GM23338 (cell line): ENCODE measurements at places on chromosomes 5 and 9. TPM values are rescaled to one million over a fixed set of nuclear protein-coding genes. Genes with fewer than 3 reads are reported as not detected.

Gene TXNDC8
- polyA plus RNA-seq, result not detected in 2 replicates

DNA sequence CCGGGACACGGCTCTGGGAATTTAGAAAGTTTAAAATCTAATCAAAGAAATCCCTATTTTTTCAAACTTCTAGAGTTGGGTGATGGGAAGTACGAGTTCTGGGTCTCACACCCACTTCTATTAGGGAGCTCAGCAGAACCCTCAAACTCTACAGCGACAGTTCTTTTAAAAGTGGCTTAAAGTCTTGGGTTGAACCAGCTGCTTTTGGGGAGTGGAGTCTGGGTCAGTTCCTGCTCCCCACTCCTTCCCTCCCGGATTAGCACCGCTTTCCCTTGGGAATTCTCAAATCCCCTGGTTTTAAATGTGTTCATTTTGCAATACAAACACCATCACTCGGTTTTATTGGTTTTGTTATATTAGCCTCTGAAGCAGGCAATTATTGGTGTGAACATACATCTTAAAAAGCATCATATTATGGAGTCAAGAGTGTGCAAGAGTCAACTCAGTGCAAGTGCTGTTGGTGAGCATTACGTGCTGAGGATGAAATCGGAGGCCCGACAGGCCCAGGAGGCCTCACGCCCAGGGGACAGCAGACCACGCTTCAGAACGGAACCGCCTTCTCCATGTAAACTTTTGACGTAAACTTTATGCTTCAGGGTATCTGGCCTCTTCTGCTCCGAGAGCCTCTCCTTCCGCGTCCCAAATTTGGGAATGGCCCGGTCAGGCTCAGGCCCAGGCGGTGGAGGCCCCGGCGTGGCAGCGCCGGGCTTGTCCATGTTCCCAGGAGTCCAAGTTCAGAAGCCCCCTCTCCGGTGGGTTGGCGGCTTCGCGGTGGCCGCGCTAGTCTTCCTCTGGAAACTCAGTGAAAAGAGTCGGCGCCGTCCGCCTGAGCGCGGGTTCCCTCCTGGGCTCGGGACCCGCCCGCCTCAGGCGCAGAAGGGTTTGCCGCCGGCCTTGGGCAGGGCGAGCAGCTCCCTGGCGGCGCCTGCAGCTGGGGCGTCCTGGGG, 5.3 kb downstream of the IRX4 start:
- H3K27me3 ChIP-seq, result peaks cover 99% of the 10 kb centered on the region
- peak; percentile 56 for DNase-seq
- no peaks in the 10 kb centered on the region for H3K36me3 ChIP-seq
- peaks cover 29% of the 10 kb centered on the region for H3K4me1 ChIP-seq

GRCh38 chr9:7259544-7260241, 501.9 kb downstream of the KDM4C start:
- DNase-seq, result peak; percentile 14
- no peak overlapping the region for H3K27ac ChIP-seq
- H3K27me3 ChIP-seq, result no peaks in the 10 kb centered on the region
- H3K4me3 ChIP-seq, result no peak overlapping the region
- no peaks in the 10 kb centered on the region for H3K36me3 ChIP-seq

Gene IL4
- not detected in 2 replicates for polyA plus RNA-seq

GRCh38 chr5:140023611-140024191, 19.4 kb downstream of the NRG2 start:
- DNase-seq, result no peak
- peaks cover 25% of the 10 kb centered on the region; the same call in 1 of the 2 replicates for H3K27me3 ChIP-seq
- H3K36me3 ChIP-seq, result no peaks in the 10 kb centered on the region
- H3K4me3 ChIP-seq, result peak overlapping the region; percentile 39; the same call in 1 of the 2 replicates
- H3K27ac ChIP-seq, result no peak overlapping the region

Gene CEP72
- 12.5 and 15.5 TPM in 2 replicates for polyA plus RNA-seq

DNA sequence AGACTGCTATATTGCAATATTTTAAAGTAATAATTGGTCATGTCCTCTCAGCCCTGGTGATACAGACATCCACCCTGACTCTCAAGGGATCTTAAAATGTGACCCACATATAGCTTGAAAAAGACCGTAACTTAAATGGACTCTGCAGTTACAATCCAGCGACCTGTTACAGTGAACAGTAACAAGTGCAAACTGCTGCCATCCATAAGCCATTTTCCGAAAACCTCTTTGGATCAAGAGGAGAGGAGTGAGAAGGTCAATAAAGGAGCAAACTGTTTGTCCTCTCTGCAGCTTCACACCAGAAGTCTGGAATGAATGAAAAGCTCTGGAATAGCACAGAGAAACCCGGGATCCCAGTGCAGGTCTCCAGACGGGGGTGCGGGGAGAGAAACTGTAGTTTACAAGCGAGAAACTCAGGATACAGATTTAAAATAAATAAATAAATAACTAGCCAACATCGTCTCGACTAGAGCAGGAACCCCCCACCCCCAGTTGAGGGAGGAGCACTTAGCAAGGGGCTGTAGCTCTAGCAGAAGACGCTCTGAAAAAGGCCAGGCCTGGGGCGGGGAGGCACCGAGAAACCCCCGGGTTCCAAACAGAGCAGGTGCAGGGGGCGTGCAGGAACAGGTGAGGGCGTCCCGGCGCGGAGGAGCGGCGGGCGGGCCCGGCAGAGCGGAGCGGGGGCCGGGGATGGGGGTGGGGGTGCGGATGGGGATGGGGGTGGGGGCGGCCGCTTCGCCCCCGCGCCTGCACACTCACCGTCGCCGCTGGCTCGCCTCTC, 572 bp downstream of the ZDHHC21 start:
- peaks cover 12% of the 10 kb centered on the region; the same call in 1 of the 2 replicates for H3K4me1 ChIP-seq
- H3K27me3 ChIP-seq, result peaks cover 5% of the 10 kb centered on the region; the same call in 1 of the 2 replicates
- H3K4me3 ChIP-seq, result peak overlapping the region; percentile 82

GRCh38 chr5:87754009-87754757, 341.5 kb upstream of the CCNH start:
- H3K36me3 ChIP-seq, result no peaks in the 10 kb centered on the region
- no peak overlapping the region for H3K4me3 ChIP-seq
- H3K4me1 ChIP-seq, result peaks cover 34% of the 10 kb centered on the region
- H3K27ac ChIP-seq, result peak overlapping the region; percentile 26; the same call in 1 of the 2 replicates
- no peaks in the 10 kb centered on the region for H3K27me3 ChIP-seq

DNA sequence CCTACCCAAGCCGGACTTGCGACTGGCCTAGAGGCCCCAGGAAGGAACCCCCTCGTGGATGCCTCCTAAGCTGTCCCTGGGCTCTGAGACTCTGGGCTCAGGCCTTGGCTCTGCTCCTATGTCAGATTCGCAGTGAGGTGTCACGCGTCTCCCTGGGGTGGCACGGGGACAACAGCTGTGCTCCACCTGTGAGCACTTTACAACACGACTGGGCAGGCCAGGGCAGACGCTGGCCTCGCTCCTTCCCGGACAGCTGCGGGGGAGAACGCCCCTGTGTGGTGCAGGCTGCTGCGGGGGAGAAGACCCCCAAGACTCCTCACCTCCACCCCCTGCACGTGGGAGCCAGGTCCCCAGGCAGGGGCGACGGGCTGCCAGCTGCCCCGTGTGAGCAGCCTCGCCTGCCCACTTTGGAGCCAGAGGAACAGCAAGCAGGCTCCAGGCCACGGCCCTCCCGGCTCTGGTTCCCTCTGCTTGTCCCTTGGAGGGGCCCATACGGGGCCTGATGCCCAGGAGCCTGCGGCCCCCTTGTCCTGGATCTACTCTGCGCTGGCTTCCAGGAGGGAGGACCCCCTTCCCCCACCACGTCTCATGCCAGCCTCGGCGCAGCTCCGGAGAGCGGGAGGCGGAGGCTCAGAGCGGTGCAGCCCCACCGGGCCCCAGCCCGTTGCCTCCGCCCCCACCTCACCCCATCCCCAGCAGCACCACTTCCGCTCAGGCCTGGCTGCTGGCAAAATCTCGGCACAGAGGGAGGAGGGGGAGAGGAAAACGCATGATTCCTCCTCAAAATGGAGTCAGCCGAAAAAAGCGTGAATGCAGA, 36.0 kb downstream of the SARDH start:
- H3K27me3 ChIP-seq, result no peaks in the 10 kb centered on the region
- H3K4me3 ChIP-seq, result no peak overlapping the region
- no peaks in the 10 kb centered on the region for H3K4me1 ChIP-seq
- no peaks in the 10 kb centered on the region for H3K36me3 ChIP-seq

- no peak overlapping the region for H3K4me3 ChIP-seq
- no peaks in the 10 kb centered on the region for H3K27me3 ChIP-seq
- H3K4me1 ChIP-seq, result no peaks in the 10 kb centered on the region
- no peaks in the 10 kb centered on the region for H3K36me3 ChIP-seq
- no peak overlapping the region for H3K27ac ChIP-seq
Measured at GRCh38 chr9:99474186-99474585, 252.1 kb downstream of the SEC61B start.

DNA sequence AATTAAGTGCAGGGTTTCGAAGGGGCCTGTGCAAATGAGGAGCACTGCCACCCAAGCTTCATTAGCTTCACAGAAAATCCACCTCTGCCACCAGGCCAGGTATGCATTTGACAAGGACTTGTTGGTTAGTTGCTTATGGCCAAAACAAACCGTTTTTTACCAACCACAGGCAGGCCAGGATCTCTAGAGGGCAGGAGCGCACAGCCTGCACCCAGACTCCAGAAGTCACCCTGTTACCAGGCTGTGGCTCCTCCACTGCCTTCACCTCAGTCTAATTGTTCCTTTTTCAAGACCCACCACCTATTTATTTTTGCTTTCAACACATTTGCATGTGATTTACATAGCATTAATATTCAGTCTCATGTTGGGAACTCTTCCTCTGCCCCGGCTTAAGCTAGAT, 78.3 kb upstream of the HSPA9 start:
- H3K27me3 ChIP-seq, result no peaks in the 10 kb centered on the region
- H3K27ac ChIP-seq, result no peak overlapping the region
- peak; percentile 46 for DNase-seq

DNA sequence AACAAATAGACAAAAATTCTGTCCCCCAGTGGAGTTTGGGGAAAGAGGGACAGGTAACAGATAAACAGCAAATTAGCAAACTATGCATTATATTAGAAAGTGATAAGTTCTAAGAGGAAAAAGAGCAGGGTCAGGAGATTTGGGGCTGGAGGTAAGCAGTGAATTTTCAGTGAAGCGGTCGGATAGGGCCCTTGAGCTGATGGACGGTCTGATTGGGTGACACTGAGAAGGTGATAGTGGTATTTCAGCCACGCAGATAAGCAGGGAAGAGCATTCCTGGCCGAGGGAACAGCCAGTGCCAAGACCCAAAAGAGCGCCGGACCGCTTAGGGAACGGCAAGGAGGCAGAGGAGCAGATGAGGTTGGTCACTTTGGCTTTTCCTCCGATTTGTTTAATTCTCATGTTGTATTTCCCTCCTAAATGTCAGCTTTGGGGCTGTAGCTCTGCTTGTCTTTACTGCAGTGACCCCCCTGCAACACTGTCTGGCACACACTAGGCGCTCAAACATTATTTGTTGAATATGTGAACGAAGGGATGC, 1.1 kb upstream of the PTPN3 start:
- no peak overlapping the region for H3K27ac ChIP-seq
- DNase-seq, result peak; percentile 27
- peak overlapping the region; percentile 61 for H3K4me3 ChIP-seq
- H3K36me3 ChIP-seq, result no peaks in the 10 kb centered on the region
- H3K4me1 ChIP-seq, result peaks cover 20% of the 10 kb centered on the region

- H3K27me3 ChIP-seq, result peaks cover 30% of the 10 kb centered on the region
- H3K4me3 ChIP-seq, result peak overlapping the region; percentile 73
- peaks cover 5% of the 10 kb centered on the region; the same call in 1 of the 2 replicates for H3K4me1 ChIP-seq
- H3K36me3 ChIP-seq, result no peaks in the 10 kb centered on the region
- H3K27ac ChIP-seq, result no peak overlapping the region
Measured at GRCh38 chr5:160370713-160371034, 248 bp upstream of the C1QTNF2 start.

DNA sequence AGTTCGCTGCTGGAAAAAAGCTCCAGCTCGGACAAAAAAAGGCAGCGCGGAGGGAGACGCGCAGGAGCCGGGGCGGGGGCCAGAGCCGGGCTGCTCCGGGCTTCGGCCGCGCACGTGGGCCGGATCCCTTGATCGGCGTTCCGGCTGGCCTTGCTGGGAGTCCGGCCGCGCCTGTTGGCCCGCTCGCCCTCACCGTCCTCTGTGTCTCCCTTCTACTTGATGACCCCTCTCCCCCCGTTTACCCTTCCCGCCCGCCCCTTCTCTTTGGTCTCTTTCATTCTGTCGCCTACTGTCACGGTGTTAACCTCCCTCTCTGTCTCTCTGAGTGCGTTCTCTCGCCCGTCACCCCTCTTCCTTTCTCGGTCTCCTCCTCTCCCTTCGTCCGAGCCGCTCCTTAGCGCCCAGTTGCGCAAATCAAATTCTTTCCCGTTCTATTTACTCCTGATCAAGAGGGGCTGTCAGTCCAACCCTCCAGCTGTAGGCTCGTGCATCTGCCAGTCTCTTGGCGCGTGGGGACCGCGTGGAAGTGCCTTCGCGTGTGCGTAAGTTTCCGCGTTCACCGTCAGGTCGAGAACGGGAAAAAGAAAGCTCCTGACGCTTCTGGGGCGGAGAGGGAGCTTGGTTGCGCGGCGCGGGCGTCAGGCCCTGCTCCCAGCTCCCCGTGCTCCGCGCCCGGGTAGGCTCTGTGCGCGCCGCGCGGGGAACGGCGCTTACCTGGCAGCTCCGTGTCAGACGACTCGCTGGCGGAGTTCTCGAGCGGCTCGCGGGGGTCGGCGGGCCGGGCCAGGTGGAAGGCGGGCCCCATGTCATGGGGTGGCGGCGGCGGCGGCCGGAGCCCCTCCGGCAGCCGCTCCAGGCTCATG, 798 bp downstream of the PITX1 start:
- H3K27me3 ChIP-seq, result peaks cover 99% of the 10 kb centered on the region
- peak; percentile 81 for DNase-seq
- H3K4me1 ChIP-seq, result peaks cover 38% of the 10 kb centered on the region; the same call in 1 of the 2 replicates

DNA sequence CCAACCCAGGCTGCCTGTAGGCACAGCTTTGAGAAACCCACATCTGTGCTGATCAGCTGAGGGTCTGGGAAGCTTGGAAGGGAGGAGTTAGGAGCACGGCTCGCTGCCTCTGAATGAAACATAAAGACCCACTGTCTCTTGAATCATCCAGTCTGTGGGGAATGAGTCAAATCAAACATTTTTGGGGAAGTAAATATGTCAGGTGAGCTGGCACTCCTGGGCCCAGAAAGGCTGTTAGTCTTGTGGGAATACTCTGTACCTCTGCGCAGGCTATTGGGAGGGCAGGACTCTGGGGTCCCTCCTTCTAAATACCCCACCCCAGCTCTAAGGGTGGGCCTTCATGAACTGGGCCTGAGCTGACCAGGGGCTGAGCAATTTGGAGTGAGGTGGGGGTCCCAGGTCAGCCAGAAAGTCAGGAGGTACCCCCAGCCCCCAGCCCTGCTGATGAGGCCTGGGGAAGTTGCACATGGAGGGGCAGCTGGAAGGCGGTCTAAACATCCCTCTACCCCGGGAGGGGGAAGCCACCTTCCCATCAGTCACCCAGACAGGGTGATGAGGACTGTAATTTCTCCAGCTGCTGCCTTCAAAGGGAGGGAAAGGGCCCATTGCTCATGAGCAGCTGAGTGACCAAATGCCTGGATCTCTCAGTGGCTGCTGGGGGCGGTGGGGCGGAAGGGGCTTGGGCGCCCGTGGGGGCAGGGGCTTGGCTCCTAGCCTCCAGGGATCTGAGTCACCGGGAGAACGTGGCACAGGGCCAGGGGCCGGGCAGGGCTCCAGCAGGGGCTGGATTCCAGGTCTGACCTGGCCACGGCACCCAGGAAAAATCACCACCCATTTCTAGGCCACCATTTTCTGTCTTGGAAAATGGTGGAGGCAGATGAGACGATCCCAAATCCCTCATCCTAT, 10.8 kb downstream of the FIBCD1 start:
- DNase-seq, result no peak
- no peaks in the 10 kb centered on the region for H3K36me3 ChIP-seq
- peaks cover 16% of the 10 kb centered on the region for H3K4me1 ChIP-seq
